ENCODE measurements at places on chromosomes 4 and X.

- DNase-seq: no peak
Measured at GRCh38 chr4:121824171-121824527, 466 bp upstream of the CCNA2 start.

DNA sequence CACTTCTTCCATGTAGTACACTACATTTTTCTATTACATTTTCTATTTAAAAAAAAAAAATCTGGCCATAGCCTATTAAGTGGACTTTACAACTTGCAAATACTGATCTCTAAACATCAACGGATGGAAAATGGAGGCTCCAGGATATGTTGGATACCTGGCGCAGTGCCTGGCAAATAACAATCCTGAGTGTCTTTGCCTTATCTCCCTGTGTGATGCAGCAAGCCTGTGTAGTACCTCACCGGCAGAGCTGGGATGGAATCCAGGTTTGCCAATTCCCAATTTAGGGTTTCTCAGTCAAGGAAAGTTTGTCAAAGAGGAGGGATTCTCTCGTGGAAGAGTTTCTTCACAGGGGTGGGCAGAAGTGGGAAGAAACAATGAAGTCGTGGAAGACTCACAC lies 93.2 kb downstream of the KDR start:
- no peak for DNase-seq

DNA sequence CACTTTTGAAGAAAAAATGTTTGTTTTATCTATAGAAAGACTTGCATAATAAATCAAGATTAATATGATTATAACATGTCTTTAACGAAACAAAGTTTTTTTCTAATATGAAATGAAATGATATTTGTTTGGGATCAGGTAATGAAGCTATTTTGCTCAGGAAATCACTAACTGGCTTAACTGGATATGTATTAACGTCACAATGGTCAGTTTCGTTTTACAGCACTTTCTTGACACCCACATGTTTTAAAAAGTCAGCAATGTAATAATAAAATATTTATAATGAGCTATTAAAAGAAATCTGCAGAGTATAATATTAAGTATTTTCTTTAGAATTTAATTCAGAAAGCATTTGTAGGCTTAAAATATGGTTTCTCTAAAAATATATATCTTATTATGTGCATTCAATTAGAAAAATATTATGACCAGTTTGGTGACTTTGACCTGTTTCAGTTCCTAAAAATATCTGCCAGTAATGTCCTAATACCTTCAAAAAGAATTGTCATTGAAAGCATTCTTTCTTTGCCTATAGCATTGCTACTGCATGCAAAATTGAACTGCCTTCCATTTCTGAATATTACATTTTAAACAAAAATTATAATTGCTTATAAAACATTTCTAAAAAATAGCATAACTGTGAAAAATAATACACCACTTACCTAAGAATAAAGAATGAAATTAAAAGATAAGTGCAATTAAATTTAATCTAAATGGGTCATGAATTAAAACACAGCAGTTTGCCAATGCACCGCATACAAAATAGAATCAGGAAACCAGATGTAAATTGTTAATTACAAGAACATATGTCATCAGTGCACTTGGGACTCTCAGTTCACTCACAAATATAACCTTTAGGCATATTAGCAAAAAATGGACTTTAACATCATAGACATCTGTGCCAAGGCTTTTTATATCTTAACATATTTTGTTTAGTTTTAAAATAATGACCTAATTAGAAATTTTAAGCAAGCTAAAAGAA lies 31.6 kb downstream of the TIGD2 start:
- DNase-seq: no peak

DNA sequence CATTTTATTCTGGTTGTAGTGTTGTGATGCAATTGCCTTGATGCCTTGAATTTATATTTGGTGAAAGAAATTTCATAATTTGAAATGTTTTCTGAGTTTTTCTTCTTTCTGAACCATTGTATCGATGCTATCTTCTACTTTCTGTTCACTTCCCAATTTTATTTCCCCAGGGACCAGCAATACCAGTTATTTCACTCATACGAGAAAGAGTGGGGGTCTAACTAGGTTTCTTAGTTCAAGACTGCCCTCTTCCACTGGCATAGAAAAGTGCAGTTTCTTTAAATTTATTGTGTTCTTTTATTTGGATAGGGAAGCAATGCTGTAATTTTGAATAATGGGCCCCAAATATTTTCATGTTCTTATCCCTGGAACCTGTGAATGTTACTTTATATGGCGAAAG lies 544.0 kb upstream of the ADGRL3 start:
- no peak for DNase-seq

DNA sequence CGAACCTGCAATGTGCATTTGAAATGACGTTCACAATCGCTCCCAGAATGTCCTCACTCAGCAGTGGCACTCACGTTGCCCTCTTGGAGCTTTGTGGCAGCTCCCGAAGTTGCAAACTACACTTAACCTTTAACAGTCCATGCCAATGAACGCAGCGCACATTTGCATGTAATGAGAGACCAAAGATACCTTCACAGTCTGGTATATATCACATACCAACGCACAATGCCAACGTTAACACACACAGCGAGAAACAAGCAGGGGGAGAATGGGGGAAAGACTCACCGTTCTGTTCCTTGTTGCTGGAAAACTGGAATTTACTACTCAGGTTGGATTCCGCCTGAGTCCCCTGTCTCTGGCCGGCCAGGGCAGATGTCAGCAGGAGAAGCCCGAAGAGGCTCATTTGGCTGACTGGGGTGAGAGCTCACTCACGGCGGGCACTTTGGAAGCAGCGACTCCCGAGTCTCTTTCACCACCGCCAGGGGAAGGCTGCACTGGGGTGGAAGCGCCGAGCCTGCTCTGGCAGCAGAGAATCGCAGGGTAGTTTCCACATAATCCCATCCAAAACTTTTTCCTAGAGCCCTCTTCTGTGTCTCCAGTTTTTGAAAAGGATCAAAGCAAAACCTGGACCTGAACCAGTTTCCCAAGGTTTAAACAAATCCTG lies 966 bp downstream of the PDGFC start:
- DNase-seq: no peak

GRCh38 chrX:10325611-10326010 lies 168.8 kb downstream of the CLCN4 start:
- no peak for DNase-seq

- no peak for DNase-seq
Measured at GRCh38 chrX:23811108-23811651, 28.2 kb downstream of the SAT1 start.

DNA sequence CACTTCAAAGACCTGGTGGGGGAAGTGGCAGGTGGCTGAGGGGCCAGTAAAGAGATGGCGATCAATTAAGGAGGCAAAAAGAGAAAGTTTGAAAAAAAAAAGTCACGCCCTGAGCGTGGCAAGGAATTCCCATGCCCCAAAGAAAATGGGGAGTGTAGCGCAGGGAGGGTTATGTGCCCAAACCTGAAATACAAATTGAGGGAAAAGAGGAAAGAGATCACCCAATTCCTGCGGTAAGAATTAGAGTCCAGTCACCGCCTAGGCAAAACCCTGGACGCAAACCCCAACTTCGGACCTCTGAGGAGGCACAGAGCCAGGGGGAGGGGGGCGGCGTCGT lies 595 bp downstream of the ENOX2 start:
- DNase-seq: no peak

GRCh38 chr4:64756016-64756415 lies 346.8 kb upstream of the TECRL start:
- DNase-seq: no peak

GRCh38 chr4:108950158-108950915 lies 187.5 kb upstream of the ETNPPL start:
- no peak for DNase-seq

DNA sequence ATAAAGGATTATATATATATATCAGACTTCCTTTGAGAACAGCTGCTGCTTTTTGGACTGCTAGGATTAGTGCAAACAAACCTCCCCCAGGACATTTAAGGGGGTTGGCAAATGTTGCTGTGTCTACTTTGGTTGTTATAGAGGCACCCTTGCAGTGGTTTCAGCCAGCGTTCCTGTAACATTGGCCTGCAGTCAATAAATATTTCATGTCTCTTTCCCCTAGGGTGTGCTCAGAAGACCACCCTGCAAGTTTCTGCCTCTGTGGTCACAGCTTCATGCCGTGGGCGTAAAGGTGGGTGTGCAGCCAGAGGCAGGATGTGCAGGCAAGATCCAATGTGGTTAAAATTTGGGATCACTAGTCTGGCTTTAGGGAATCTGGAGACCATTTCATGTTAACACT lies 28.9 kb downstream of the FGF5 start:
- no peak for DNase-seq

DNA sequence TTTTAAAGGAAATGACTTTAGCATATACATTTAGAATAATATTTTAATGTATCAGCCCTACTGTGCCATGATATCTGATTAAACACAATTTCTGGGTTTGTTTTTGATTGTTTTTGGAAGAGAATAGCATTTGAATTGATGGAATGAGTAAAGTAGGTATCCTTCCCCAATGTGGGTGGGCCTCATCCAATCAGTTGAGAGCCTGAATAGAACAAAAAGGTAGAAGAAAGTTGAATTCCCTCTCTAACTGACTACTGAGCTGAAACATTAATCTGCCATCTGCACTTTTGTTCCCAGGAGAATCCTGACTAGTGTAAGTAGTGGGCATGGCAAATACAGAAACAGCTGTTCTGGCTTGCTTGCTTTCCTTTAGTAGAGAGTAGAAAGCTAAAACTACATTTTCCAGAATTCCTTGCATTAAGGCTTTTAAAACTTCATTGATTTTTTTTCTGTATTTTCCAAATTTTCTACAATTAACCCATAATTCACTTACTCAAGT lies 9.7 kb upstream of the SEC24D start:
- DNase-seq: no peak

DNA sequence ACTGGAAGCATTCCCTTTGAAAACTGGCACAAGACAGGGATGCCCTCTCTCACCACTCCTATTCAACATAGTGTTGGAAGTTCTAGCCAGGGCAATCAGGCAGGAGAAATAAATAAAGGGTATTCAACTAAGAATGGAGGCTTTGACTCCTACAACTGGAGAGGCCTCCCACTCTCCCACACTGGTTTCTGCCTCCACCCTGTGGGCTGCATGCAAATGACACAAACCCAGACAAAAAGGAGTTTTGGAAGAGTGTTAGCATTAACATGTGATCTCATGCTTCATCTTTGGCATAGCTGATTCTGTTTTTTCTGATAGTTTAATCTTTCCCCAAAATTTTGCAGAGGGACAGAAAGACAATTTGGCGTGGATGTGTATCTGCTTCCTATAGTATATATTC lies 80.8 kb upstream of the IQCM start:
- DNase-seq: no peak

DNA sequence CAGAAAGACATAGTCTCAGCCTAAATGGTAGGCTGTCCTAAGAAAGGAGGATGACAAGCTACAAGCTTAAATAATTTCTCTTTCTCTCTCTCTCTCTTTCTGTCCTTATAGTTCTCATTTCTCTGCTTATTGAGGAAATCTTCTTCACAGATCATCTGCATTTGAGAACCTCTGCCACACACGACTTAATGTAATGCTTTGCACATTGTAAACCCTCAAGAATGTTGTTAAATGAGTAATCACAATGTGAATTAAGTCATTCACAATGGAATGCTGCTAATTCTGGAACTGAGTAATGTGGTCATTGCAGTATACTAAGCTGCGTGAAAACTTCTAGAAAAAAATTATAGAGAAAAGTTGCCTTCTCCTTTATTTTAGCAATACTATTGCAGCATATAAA lies 508.9 kb upstream of the FTHL17 start:
- peak; percentile 9 for DNase-seq

DNA sequence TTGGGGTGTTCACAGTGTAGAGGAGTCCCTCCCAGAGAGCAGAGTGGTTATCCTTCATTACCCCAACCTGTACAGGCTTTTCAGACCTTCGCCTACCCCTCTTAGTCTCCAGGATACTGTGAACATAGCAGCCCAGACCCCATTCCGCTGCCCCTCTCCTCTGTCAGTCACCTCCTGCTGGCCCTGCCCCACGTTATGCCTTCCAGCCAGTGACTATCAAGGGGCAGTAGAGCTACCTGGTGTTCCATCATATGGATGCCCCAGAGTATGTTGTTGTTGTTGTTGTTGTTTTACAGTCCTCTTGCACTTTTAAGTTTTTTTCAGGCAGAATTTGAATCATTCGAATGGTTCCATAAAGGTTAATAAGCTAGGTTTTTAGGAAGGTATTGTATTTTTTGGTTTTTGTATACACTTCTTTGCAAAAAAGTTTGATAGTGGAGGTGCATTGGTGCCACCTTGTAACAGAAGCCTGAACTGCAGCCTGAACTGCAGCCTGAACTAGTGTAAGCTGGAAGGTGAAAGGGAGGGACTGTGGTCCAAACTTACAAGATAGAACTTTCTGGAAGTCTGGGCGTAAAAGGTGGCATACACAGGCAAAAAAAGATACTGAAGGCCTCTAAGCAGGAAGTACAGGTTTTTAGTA lies 101.4 kb upstream of the RAB40AL start:
- no peak for DNase-seq

DNA sequence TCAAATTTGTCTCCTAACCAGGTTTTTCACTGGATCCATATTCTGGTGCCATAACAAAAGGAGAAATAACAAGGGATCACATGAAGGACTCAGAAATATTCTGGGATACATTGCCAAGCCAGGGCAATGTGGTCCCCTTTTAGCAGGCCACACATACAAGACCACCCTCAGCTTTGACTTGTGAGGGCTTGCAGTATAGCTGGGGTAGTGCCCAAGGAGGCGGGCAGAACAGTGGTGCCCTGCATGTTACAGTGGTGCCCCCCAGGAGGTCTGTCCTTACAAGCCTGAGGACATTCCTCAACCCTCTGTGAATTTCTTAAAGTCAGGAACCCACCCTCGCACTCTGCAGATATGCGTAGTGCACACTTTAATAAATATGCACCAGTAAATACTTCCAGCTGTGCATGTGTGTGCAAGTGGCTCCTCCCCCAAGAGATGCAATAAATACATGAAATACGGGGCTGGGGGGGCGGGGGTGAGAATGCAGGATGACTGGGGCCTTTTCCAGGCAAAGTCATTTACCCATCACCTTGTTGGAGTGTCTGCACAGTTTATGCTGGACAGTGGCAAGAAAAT lies 34.4 kb upstream of the TBL1X start:
- DNase-seq: no peak

DNA sequence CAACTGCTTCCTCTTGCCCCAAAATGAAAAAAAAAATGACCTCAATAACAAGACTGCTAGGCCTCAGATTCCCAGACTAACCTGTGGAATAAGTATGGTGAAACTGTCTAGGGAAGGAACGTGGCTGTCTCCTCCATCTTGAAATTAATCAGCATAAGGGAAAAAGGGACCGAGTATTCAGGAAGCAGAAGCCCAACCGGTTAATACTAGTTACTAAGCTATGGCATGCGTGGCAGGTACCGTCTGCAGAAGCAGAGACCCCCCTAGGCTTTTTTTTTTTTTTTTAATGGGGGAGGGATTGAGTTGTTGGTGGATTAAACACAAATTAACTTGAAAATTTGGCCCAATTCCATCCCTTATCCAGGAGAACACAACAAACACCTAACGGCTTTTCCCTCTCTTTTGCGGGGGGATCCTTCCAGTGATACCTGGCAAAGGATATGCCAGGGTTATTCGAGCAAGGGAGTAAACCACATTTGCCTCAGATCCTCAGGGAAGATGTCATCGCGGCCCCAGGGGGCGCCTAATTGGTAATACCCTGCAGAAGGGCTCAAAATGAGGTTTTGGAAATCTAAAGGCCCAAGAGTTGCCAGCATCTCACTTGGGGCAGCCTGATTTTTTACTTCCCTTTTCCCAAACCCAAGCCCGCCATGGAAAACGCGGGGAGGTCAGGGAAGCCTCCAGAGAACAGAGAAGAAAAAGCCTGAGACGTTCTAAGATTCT lies 893 bp downstream of the RLIM start:
- DNase-seq: no peak
